Stimulated activated CD8-positive, alpha-beta memory T cell treated with anti-CD3 and anti-CD28 coated beads, Interleukin-15, amount 100 ng/mL, for 48 hours (primary cell): ENCODE measurements at places on chromosomes 11 and 22.
A peak's percentile ranks its signal among the peaks of the same experiment; 100 is the strongest.

GRCh38 chr22:47191671-47192650 is 429.5 kb downstream of the TBC1D22A start:
- DNase-seq: no peak

DNA sequence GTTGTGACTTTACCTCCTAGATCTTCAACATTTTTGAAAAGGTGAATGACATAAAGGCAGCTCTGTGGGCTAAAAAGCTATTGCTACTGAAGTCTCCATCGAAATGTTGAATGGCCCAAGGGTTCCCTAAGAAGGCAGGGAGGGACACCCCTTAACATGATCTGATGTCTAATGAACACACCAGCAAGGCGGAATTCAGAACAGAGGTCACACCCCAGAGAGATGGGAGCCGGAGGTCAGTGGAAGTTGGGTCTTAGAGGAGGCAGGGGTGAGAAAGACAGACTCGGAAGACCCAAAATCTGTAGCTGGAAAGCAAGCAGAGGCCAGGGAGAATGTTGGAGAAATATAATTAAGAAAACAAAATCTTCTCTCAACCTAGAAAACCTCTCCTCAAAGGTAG is 79.0 kb downstream of the TRIM29 start:
- no peak for DNase-seq

- DNase-seq: no peak
Observed at GRCh38 chr11:61637277-61637676, 42.9 kb upstream of the DAGLA start.

DNA sequence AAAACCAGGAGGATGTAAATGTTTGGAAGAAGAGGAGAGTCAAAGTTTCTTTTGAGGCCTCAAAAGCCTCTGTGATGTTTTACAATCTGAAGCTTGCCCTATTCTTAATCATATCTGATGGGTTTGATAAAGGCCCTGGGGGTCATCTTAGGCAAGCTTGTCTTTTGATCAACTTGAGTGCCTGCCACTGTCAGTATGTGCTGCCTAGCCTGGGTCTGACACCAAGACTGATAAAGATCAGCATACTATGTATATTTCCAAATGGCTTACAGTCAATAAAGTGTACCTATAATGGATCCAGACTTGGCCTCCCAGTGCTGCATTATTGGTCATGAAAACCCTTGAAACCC is 12.7 kb downstream of the EHF start:
- DNase-seq: no peak

- no peak for DNase-seq
Observed at GRCh38 chr11:47415949-47416472, 7.6 kb downstream of the SLC39A13 start.

- DNase-seq: no peak
Observed at GRCh38 chr11:29432719-29433325, 584.0 kb downstream of the KCNA4 start.

- DNase-seq: no peak
Observed at GRCh38 chr11:112852143-112852866, 108.9 kb upstream of the NCAM1 start.

DNA sequence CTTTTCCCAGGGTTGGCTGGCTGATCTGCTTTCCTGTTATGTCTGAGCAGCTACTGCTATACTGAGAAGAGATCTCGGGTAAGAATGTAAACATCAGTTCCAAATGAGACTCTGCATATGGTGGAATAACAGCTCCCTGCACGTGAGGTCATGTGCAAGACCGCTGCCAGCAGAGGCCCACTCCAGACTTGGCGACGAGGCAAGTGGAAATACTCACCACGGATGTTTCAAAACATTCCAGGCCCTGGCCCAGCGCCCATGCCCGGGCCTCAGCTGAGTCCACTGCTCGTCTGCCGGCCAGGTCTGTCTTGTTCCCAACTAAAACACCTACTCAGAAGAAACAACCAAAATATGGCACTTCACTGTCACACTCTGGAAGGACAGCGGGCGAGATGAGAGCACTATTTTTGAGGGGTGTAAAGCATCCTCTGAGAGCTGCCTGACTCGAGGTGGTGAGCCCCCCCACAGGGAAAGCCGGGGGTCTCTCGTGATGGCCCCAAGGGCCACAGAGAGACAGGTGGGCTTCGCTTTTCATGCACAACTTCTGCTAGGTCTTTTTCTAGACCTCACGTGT is 13.1 kb downstream of the IFT27 start:
- DNase-seq: no peak

- no peak for DNase-seq
Observed at GRCh38 chr11:125268611-125269010, 104.1 kb downstream of the PKNOX2 start.

- no peak for DNase-seq
Observed at GRCh38 chr22:38862375-38863329, 9.4 kb downstream of the CBX6 start.

- no peak for DNase-seq
Observed at GRCh38 chr11:119156496-119156895, 7.6 kb downstream of the ABCG4 start.

- DNase-seq: no peak
Observed at GRCh38 chr22:45212306-45212709, 28.4 kb downstream of the KIAA0930 start.

DNA sequence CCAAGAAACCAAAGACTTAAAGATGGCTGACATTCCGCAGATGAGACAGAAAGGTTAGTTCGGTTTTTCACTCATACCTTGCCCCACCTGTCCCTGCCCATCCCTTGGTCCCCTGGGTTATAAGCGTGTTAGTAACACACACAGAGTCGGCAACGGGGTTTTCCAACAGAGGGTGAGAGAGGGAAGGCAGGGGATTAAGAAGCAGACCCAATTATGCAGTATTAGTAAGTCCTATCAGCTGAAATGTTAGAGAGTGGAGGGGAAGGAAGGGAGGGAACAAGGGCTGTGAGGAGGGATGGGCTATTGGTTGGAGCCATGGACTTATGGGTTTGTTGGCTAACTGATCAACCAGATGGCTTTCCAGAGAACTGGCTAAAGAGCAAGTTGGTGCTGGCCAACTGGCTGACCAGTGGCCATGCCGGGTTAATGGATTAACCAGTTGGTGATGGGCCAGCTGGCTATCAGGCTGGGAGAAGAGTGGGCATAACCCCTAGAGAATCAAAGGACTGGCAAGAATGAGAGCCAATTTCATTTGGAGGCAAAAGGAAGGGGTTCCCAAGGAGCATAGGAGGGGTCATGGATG is 45.5 kb downstream of the NRXN2 start:
- no peak for DNase-seq

GRCh38 chr11:73528483-73529203 is 69.3 kb downstream of the FAM168A start:
- DNase-seq: no peak

- no peak for DNase-seq
Observed at GRCh38 chr22:24265734-24266133, 4.9 kb upstream of the SPECC1L start.

DNA sequence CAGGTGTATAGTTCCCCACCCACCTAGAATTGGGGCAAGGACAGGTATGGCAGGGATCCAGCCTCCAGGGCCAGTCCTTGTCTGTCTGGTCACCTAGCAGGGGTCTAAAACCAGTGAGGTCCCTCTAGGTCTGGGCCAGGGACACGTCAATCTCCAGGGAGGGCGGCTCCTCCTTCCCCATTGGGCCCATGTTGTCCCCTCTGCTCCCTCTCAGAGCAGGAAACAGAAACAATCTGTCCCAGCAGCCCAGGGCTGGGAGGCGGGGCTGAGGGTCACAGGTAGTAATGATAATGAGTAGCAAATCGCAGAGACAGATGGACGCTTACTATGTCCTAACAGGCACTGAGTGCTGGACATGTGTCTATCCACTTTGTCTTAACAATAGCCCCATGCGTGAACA is 22.8 kb upstream of the SYT7 start:
- no peak for DNase-seq

GRCh38 chr11:20213790-20214189 is 53.5 kb upstream of the DBX1 start:
- no peak for DNase-seq

GRCh38 chr11:65431451-65432099 is 9.0 kb downstream of the NEAT1 start:
- no peak for DNase-seq

GRCh38 chr11:72038491-72038890 is 39.8 kb downstream of the IL18BP start:
- DNase-seq: no peak

DNA sequence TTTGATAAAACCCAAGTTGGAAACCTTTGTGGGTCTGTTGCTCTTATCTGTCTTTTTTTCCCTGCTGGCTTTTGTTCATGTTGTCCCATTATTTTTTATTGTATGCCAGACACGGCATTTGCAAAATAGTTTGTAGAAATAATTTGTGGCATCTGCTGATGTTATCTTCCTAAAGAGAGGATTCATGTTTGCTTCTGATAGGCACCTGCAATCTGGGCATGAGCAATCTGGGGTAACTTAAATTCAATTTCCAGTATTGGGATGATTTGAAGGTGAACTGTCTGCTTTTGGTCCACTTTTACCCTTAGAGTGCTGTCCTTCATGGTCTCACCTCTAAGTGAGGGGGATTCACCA is 126.9 kb downstream of the CEP164 start:
- no peak for DNase-seq

DNA sequence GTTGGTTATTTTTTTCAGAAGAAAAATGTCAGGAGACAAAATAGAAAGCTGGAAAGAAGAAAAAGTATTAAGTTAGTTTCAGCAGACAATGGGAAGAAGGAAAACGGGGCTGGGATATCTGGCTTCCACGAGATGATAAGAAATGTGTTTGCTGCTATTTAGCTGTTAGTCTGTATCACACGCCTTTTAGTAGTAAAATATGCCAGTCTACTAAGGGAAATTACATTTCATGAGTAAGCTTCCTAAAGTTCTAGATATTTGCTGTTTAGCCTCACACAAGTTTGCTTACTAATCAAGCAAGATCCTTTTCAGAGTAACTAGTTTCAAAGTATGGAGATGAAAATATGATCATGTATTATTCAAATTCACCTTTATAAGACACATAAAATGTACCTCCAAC is 1.5 kb downstream of the OR51B4 start:
- DNase-seq: no peak

GRCh38 chr11:102121329-102121728 is 11.1 kb downstream of the YAP1 start:
- DNase-seq: no peak

GRCh38 chr11:8342821-8343681 is 79.4 kb upstream of the LMO1 start:
- peak; percentile 13 for DNase-seq

GRCh38 chr22:29658176-29658575 is 54.7 kb downstream of the NF2 start:
- no peak for DNase-seq

GRCh38 chr11:19933801-19934488 is 221.3 kb downstream of the NAV2 start:
- no peak for DNase-seq

- no peak for DNase-seq
Observed at GRCh38 chr11:106087815-106088435, 10.5 kb downstream of the AASDHPPT start.

DNA sequence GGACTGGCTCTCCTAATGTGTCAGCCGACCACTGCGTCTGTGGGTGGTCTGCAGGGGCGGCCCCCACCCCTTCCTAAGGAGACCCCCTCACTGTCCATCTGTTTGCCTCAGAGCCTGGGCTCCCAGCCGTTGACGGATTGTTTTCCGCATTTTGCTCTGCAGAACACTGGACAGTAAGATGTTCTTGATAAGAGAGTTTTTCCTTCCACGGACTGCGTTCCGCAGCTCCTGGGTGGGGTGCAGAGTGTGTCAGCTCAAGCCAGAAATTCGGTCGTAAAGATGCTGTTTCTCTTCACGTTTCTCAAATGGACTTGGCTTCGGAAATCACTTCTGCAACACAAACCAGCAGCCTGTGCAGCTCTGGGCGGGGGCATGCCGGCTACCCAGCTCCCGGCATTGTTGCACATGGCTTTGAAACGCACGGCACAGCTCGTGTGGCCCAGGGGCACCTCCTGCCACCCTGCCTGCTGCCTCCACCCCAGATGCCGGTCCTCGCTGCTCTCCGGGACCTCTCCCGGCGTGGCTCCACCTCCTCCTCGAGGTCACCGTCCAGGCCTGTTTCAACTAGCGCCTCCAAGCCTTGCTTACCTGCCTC is 2.9 kb upstream of the MRGPRG start:
- no peak for DNase-seq

DNA sequence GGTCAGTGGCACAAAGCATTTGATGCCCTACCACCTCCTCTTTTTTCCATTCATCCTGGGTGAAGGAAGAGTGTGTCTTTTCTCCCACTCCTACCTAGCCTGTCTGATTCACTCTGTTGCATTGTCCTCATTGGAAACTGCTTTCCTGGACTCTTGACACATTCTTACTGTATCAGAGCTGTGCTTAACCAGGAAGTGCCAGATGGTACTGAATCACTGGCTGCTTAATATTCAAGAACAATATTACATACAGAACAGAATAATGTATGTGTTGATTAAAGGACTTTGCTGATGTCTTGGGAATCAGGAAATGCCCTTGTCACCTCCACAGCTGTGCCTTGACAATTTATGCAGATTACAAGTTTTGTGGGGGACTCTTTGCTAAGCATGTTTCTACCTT is 44.4 kb downstream of the SVIP start:
- no peak for DNase-seq

- DNase-seq: no peak
Observed at GRCh38 chr22:46659059-46659790, 39.0 kb downstream of the GRAMD4 start.

DNA sequence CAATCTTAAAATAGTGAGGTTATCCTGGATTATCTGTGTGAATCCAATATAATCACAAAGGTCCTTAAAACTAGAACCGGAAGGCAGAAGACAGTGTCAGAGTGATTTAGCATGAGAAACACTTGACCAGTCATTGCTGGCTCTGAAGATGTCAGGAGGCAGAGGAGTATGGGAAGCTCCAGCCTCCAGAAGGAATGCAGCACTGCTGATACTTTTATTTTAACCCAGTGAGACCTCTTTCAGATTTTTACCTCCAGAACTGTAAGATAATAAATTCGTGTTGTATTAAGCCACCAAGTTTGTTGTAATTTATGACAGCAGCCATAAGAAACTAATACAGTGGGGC is 134.4 kb upstream of the ZC3H12C start:
- DNase-seq: no peak

DNA sequence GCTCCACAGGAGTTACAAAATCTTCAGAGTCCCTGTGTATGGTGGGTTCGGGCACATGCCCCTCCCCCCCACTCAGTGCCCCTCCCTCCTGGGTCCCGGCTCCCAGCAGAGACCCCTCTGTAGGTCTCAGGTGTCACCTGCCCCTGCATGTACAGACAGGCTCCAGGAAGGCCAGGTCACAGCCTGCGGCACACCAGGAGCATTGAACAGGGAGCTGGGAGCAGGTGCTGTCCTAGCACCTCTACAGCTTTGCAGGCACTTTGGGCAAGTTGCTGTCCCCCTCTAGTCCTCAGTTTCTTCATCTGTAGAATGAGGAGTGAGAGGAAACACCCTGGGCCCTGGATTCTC is 80.1 kb upstream of the RTL6 start:
- no peak for DNase-seq

DNA sequence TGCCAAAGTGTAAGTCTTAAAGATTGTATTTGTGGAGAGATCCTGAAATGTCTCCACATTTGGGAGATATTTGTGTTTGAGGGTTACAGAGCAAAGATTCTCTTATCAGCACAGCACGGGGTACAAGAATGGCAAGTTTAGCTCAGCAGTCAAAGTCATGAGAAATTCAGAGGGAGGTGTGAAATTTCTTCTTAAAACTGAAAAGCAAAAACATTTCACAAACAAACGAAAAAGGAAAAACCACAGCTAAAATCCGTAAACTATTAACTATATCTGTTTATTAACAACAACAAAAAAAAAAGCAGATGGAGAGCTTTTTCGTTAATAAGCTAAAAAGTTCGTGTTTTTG is 40.9 kb upstream of the ETS1 start:
- DNase-seq: no peak

GRCh38 chr11:106875013-106875412 is 143.3 kb downstream of the GUCY1A2 start:
- DNase-seq: no peak

GRCh38 chr11:2930704-2931419 is 1.6 kb upstream of the PHLDA2 start:
- DNase-seq: peak; percentile 32
